Fibroblast of skin of right quadriceps (primary cell): ENCODE measurements at places on chromosomes 3 and 15.
A peak's percentile ranks its signal among the peaks of the same experiment; 100 is the strongest.

DNA sequence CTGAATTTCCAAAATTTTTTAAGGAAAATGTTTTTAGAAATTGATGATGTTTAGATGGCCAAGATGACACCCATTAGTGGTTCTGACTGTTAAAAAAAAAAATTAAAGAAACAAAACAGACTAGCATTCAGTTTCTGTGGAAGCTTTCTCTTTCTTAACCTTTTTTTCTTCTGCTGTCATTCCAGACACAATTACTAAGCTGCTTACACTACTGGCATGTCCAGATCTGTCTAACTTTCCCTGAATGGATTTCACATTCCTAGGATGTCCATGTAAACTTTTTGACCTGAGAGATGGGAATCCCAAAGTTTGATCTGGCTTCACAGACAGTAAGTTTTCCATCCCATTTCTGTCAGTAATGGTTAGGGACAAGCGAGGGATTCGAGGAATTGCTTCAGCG is 10.3 kb upstream of the MTMR10 start:
- peak; percentile 10 for DNase-seq

GRCh38 chr15:50808728-50809127 is 43.2 kb upstream of the SPPL2A start:
- DNase-seq = no peak

- DNase-seq = peak; percentile 35
Measured at GRCh38 chr15:25671132-25671531, 192.0 kb downstream of the ATP10A start.

- DNase-seq = no peak
Measured at GRCh38 chr3:149658744-149659497, 1.1 kb upstream of the WWTR1 start.

DNA sequence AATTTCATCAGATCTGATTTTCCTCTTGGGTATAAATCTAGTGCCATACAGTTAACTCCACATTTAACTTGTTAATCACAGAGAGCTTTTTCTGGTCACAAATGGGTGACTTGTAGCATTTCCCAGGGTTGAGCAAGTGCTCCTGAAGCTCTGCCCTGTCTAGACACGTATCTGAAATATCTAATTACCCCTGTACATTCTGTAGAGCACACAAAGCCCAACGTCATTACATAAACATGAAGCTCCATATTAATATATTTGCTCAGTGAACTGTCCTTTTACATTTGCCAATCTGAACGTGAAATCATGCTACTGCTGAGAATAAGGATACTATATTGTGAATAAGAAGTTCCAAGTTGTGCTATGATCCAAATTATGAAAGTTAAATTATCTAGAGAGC is 49.0 kb downstream of the THBS1 start:
- no peak for DNase-seq

DNA sequence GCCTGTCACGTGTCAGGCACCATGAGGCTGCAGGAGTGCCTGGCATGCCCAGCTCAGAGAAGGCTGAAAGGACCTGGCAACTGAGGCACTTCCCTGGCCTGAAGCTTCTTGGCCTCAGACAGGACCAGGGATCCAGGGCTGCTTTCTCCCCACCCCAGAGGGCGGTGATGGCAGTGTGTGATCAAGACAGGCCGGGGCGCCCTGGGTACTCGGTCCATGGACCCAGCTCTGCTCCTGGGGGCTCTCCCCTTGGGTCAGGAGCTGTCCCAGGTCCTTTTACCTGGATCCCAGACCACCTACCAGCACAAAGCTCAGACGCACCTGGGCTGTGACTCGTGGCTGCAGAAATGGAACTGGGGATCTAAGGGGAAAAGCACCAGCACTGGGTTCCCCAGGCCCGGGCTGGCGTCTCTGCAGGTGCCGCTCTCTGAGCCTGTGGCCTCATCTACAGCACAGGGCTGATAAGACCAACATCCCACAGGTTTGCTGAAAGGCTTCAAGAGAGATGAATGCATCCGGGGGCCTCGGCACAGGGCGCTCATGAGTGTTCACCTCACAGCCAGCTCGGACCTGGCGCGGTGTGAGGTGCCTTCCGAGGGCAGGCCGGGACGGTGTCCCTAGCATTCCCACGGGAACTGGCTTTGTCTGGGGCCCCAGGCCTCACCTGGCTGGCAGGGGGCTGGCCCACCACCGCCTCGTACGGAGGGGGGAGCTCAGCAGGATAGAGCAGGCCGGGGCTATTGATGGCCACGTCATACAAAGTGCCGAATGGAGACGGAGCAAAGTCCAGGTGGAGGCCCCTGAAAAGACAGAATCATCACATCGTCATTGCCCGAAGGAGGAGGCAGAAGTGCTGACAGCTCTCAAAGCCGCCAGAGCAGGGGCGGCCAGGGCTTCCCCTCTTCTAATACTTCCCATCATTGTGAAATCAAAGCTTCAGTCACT is 133.6 kb downstream of the NSMCE3 start:
- no peak for DNase-seq

GRCh38 chr3:136653628-136654027 is 98.5 kb downstream of the STAG1 start:
- no peak for DNase-seq

- DNase-seq = peak; percentile 47
Measured at GRCh38 chr15:83200162-83200561, 7.5 kb downstream of the HDGFL3 start.

DNA sequence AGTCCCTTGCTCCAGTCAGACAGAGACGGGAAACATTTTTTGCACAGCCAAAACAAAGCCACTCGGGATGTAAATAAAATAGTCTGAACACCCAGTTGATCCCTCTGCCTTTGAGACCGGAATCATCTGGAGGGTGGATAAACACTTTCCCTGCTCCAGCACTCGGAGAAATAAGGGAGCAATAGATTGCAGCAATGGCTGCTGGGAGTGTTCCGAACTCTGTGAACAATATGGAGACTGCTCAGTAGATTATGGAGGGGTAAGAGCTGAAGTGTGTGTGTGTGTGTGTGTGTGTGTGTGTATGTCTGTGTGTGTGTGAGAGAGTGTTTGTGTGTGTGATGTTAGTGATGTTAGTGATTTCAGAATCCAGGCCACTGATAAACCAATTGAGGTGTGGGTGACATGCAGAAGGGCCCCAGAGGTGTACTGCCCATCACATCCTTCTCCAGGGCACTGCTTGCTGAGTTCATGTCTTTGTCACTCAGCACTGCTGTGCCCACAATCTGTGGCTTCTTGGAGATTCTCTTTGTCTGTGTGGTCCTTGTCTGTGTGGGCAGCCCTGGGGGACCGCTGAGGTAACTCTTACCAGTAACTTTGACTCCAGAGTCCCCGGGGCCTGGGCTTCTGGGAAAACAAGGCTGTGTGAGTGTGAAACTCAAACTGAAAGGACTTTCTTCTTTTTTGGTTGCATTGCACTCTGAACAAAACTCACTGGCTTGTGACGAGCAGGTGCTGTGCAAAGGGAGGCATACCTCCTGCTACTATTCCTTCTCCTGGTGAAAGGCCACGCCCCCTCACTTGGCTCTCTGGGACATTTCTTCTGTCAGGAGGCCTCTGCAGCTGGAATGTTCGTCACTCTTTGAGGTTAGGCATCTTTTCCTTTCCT is 23.0 kb downstream of the CRYGS start:
- DNase-seq = no peak

GRCh38 chr3:60707452-60708020 is 543.7 kb downstream of the FHIT start:
- DNase-seq = peak; percentile 38

DNA sequence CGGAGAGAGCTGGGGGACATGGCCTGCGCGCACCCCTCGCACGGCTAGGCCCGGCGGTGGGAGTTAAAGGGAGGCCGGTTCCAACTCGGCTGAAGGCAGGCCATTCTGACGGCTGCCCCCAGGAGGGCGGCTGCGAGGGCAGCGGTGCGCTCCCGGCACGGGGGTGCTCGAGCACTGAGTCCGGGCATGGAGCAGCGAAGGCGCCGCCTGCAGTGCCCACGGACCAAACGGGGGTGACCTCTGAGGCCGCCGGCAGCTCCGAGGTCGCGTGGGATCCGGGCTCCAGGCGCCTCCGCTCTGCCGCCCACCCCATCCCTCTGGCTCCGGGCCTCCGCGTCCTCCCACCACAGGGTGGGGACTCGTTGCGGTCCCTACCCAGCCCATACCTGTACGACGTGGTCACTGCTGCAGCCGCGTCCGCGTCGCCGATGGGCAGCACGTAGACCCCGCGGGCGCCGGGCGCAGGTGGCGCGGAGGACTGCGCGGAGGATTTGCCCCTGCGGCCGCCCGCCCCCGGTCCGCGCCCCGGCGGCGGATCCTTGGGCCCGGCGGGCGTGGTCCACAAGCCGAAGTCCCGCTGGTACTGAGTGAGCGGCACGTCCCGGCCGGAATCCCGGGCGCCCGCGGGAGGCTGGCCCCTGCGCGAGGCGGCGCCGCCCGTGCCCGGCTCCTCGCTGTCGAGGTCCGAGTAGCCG is 469 bp downstream of the MAP6D1 start:
- DNase-seq = no peak

DNA sequence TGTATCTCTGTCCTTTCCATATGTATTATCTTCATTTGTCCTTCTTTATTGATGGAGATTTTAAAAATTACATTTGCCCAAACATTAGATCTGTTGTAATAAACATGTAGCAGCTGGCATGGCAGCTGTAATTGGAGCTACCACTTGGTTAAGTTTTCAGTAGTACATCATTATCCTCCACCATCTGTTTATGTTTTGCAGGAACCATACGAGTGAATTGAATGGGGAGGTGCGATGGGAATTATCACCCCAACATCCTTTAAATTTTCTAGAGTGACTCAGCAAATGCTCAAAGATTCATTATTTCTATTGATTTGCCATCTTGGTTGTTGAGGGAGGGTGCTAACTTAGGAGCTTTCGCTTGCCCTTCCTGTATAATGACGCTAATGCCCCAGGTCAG is 32.6 kb upstream of the NOX5 start:
- no peak for DNase-seq

- DNase-seq = no peak
Measured at GRCh38 chr3:50255251-50255615, 13.7 kb upstream of the SEMA3B start.

GRCh38 chr3:130851277-130851676 is 42.6 kb upstream of the ATP2C1 start:
- no peak for DNase-seq

- DNase-seq = no peak
Measured at GRCh38 chr15:68512598-68512997, 66.2 kb upstream of the CORO2B start.

DNA sequence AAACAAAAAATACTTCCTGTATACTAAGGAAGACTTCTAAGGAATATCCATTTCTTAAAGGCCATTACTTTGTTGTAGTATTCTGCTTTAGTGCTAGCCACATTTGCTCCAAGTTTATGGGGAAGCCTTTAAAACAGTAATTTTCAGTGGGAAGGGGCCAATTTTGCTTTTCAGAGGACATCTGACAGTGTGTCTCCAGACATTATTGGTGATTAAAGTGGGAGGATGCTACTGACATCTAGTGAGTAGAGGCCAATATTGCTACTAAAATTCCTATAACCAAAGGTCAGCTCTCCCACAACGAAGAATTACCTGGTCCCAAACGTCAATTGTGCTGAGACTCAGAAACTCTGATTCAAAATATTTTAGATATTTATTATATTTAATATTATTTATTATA is 24.8 kb downstream of the SLC28A2 start:
- DNase-seq = peak; percentile 37

DNA sequence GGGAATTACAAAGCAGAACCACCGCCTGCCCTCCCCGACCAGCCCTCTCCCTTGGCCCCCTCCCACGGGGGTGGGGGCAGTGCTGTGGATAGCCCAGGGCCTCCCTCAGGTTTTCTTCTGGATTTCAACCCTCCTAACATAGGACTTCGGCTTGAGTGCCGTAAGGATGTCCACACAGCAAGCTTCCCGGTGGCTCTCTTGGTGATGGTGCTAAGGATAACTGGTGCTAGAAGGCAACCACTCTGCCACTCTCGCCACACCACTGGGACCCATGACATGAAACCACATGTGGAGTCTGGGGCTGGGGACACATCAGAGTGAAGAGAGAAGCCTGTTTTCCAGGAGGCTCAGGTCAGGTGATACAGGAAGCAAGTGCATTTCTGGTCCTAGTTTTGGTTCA is 35.4 kb downstream of the SCN5A start:
- no peak for DNase-seq

DNA sequence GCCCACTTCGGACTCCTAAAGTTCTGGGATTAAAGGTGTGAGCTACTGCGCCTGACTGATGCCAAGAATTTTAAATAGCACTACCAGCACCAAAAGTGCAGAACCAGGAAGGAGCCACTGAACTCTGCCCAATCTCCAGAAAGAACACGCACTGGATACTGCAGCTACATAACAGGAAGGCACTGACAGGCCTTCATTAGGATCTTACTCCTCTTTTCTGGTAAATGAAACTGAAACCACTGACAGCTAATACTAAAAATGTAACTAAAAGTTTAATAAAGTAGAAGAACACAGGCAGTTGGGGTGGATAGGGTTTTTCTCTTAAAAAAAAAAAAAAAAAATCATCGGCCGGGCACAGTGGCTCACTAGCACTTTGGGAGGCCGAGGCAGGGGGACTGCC is 74.1 kb upstream of the CHRM5 start:
- no peak for DNase-seq

GRCh38 chr3:183163563-183163962 is 1.0 kb upstream of the LAMP3 start:
- no peak for DNase-seq

DNA sequence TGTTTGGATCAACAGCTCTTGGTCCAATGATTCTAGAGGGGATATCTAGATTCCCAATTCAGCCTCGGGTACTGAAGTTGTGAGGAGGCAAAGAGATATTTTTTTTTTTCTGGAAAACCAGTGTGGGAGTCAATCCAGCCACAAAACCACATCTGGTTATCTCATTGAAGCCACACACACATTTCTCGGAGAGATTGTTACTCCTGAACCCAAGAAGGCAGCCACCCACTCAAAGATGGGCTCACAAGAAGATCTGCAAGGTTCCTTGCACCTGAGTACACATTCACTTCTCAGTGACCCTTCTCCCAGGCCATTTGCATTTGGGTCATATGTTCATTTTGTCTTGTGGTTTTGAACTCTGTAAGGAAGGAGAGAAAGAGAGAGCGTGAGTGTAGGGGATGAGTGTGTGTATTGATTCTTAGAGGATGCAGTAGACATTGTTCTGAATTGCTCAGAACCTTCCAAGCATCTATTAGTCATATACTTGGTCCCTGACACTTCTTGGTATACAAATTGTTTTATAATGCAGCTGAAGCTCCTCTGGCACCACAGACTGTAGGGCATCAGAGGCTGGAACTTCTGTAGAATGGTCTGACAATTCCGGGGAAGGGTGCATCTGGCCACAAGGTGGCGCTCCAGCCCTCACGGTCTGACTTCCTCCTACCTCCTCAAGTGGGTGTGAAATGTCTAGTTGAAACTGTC is 39.3 kb upstream of the TRA2B start:
- peak; percentile 52 for DNase-seq

DNA sequence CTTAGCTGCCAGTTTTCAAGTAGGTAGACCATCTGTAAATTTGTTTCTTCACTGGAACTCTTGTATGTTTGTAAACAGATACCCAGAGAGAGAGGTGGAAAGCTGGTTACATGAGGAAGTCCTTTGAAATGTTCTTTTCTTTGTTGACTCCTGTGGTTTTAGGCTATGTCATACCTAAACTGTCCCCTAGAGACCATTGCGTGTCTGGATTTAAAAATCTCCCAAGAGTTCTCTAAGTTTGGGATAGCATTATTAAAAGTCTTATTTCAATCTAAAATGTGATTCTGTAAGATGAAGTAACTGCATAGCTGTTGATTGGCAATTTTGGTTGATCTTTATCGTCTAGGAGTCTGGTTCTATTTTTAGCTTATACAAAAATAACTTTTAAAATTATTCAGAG is 127.2 kb downstream of the GHSR start:
- DNase-seq = no peak
